AML-193 (cell line): ENCODE measurements at places on chromosomes 12 and 14.

DNA sequence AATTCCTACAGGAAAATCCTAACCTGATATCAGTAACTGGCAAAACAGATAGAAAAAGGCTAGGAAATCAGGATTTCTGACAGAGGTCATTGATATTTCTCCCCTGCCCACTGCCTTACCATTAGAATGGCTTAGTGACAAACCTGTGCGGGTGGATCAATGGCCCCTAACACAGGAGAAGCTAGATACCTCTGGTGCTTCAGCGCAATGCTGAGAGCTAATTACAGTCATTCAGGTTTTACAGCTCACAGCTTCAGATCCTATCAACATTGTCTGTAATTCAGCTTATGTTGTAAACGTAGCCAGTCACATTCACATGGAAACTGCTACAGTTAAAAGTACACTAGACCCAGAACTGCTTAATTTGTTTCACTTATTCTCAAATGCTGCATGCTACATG is 17.4 kb upstream of the SLC10A1 start:
- DNase-seq = no peak

DNA sequence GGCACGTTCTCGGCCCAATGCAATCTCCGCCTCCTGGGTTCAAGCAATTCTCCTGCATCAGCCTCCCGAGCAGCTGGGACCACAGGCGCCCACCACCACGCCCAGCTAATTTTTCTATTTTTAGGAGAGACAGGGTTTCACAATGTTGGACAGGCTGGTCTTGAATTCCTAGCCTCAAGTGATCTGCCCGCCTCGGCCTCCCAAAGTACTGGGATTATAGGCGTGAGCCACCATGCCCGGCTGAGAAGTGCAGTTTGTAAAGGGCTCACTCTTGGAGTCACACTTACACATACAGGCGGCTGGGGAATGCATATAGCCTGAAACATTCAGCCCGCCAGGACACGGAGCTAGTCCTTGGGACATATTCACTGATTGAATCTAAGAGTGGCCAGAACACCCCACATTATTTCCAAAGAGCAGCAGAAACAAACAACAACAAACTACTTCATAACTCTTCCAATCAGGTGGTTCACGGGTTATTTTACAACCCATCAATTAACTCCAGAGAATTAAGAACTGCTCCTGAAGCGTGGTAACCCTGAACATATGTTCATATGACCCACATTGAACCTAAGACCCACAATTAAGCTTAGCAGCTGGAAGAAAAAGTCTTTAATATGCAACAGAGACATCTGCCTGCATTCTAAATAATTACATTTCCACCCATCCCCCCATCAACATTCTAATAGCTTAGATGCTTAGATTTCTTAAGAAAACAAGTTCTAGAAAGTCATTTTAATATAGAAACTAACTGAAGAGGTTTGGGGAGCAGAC is 49.2 kb downstream of the SSH1 start:
- no peak for DNase-seq

DNA sequence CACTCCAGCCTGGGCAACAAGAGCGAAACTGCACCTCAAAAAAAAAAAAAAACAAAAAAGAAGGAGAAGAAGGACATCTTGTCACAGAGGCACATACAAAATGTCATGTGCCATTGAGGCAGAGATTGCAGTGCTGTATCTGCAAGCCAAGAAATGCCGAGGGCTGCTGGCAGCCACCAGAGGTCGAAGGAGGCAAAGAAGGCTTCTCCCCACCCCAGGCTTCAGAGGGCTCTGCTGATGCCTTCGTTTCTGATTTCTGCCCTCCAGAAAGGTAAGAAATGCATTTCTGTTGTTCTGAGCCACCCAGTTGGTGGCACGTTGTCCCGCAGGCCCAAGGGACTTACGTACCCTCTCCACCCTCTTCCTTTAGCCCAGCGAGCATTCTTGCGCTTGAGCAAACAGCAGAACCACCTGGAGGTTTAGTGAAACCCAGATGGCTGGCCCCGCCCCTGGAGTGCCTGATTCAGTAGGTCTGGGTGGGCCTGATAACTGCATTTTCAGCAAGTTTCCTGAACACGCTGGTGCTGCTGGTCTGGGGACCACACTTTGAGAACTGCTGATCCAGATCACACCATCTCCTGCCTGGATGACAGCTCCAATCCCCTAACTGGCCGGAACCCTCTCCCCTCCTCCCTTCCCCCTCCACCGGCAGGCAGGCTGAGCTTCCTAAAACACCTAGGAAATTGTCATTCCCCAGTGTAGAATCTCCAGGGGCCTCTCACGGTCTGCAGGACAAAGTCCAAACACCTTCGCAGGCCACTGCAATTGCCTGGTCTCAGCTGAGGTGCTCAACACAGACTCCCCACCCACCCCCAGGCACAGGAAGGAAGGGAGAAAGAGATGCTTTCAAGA is 21.1 kb upstream of the SCARB1 start:
- DNase-seq = no peak

GRCh38 chr14:72928872-72929271 is 2.6 kb downstream of the DCAF4 start:
- no peak for DNase-seq

- no peak for DNase-seq
Observed at GRCh38 chr14:22012452-22012851, 338.8 kb upstream of the OR4E1 start.

DNA sequence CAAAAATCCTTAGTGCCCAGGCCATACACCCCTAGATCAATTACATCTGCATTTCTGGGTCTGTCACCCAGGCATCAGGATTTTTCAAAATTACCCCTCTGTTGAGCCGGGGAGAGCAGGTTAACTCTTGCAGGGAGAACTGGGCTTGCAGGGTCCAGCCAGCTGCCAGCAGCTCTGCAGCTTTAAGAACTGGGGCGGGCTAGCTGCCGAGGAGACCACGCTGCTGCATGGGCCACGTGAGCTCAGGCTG is at the start of gene DGLUCY:
Gene DGLUCY (plus strand): TSS at position 245 of the 250 bp plus-strand sequence. CDS start 46,222 bp downstream, outside the sequence.
- peak; percentile 71 for DNase-seq

- no peak for DNase-seq
Observed at GRCh38 chr14:78162202-78162601, 8.0 kb upstream of the NRXN3 start.

DNA sequence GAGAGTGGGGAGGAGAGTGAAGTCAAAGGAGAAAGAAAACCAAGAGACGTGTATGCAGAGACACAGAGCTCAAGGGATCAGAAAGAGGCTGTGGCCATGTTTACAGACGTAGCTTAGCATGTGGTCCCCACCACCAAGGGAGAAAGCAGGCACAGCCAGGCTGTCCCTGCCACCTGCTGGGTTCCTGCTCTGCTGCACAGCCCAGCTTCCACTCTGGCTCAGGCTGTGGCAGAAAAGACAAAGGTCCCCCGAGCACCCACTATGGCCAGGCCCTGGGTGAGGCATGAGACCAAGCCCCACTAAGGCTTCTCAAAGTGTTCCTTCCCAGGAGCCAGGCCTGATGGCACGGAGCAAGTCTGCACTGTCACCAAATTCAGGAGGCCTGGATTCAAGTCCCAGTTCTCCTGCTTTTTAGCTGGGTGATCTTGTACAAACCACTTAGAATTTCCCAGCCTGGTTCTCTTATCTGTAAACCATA is 25.9 kb upstream of the COL2A1 start:
- no peak for DNase-seq

DNA sequence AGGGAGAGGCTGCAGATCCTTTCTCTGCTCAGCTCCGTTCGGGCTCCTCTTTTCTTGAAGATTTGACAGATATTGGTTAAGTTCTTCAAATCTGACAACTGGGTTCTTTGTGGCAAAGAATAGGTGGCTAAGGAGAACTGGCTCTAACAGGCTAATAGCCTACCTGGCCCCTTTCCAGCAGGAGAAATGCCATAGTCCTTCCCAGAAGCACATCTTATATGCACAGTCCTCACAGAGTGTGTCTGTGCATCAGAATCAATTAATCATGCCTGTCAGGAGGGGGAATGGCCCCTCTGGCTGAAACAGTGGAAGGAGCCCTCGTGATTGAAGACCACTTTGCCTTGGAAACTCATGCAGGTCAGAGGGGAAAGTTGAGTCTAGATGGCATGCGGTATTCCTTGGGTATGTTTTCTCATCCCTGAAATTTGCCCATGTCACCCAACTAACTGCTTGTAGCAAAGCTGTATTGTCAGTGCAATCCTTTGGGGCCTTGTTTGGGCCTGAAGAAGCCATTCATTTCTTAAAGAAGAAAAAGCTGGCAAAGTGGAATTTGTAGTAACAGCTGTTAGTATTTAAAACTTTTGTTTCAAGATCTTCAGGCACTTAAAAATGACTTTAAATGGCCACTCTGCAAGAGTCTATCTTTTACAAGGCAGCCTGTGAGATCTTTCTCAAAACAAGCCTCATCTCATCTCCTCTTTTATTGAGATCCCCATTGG is 251.5 kb downstream of the ZFP36L1 start:
- DNase-seq = no peak

- no peak for DNase-seq
Observed at GRCh38 chr14:97107760-97108159, 310.6 kb downstream of the VRK1 start.

DNA sequence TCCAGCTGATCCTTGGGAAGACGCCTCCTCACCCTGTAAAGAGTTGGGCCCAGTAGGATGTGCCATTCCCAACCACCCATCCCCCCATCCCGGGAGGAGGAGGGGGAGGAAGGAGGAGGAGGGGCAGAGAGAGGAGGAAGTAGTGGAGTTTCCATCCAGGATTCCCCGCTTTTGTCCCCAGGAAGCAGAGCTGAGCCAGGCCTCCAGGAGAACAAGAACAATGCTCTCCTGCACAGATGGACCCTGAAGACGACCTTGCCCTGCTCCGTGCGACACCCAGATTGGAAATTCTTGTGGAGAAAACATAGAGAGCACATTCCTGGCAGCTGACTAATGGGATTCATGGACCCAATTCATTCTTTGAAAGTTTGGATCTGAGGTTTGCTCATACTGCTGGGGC is 132.3 kb upstream of the CRY1 start:
- no peak for DNase-seq

DNA sequence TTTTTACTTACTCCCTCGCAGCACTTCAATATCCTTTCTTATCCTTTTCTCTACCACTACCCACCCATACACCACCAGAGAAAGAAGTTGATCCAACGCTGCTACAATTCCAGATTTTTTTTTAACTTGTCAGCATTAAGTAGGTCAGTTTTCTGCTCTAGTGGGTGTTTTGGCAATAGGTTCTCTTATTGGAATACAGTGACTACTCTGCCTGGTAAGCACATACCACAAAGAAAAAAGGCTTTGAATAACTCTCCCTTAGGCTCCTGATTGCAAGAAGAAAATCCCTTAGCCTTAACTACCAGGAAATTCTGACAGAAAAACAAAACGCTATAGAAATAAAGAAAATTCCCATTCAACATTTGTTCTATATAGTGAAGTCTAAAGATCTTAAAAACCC is 72.0 kb downstream of the NUMB start:
- no peak for DNase-seq

DNA sequence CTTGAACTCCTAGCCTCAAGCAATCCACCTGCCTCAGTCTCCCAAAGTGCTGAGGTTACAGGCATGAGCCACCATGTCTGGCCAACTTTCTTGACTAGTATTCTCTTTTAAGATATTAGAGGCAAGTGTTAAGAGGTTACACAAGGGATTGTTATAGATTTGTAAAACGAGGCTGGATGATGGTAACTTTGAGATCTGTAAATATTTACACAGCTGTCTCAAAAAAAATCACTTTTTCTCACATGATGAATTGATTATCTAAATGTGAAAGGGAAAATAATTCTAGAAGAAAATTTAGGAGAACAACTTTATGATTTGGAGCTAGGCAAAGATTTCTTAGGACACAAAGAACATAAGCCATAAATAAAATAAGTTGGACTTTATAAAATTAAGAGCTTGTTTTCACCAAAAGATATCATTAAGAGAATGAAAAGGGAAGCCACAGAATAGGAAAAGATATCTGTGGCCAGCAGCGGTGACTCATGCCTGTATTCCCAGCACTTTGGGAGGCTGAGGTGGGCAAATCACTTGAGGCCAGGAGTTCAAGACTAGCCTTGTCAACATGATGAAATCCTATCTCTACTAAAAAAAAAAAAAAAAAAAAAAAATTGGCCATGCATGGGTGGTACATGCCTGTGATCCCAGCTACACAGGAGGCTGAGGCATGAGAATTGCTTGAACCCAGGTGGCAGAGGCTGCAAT is 77.4 kb downstream of the BBS10 start:
- DNase-seq = no peak

- no peak for DNase-seq
Observed at GRCh38 chr14:100015251-100015655, 50.0 kb upstream of the EVL start.

DNA sequence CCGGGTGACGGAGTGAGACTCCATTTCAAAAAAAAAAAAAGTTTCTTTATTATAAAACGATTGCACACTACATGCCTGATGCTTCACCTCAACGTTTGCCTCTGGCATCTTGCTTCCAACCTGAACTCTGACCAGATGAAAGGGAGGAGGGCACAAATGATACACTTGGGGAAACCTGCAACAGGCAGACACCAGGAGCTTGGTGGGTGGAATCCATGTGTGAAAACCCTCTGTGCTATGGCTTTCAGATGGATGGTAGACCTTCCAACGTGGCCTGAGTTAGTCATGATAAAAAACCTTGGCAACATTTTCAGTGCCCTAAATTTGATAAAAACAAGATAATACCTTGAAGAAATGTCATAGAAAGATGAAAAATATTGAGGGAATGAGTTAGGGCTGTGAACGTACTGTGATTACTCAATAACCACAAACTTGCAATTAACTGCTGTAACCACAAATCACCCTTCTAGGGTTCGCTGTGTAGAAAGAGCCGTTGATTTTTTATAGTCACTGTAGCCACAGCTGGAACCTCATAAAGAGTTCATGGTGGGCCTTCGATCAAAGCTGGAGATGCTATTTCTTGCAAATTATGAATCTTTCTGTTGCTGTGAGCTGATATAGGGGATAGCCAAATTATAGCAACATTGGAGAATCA is 26.1 kb upstream of the GZMB start:
- DNase-seq = peak; percentile 86

GRCh38 chr12:10941916-10942607 is 3.0 kb upstream of the TAS2R14 start:
- no peak for DNase-seq

DNA sequence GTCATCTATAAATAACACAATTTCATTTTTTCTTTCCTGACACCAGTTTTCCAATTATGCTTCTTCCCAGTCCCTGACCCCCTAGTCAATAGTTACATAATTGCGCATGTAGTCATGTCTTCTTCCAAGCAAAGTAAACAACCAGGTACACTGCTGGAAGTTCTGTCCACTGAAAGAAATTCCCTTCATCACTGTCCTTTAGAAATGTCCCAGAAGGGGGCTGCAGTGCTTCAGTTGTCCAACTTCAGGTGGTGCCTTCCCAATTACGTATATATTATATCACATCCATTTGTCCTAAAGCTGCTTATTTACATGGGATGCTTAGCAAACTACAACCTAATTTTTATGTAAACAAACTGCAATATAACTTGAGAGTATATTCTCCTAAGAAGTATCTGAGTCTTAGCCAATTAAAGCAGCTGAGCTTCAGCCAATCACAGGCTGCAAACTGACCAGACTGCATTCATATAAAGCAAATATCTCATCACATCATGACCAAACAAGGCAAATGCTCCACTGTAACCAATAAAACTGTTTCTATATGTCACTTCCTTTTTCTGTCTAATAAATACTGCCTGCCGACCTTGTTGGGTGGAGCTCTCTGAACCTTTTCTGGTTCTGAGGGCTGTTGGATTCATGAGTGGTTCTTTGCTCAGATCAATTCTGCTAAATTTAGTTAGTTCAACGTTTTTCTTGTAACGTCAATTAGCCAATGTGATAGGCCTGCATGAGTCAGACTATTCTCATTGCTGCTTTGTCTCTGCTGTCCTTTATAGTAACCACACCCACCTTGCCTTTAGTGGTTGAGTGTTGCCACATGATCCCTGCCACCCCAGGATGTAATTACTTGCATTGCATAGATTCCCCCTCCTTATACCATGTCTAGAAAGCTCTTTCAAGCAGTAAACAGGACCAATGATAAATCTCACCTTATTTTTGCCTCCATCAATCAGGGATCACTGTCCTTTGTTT is 239.3 kb downstream of the ALG10B start:
- no peak for DNase-seq
